ENCODE measurements at places on chromosomes 13 and 19.
A peak's percentile ranks its signal among the peaks of the same experiment; 100 is the strongest.

- DNase-seq, result no peak
Observed at GRCh38 chr13:45861322-45861721, 9.8 kb upstream of the SIAH3 start.

- no peak for DNase-seq
Observed at GRCh38 chr13:35475960-35476943, at the start of gene MAB21L1. MAB21L1 (minus strand) TSS chr13:35476689; CDS start chr13:35476138, 551 bp downstream.

DNA sequence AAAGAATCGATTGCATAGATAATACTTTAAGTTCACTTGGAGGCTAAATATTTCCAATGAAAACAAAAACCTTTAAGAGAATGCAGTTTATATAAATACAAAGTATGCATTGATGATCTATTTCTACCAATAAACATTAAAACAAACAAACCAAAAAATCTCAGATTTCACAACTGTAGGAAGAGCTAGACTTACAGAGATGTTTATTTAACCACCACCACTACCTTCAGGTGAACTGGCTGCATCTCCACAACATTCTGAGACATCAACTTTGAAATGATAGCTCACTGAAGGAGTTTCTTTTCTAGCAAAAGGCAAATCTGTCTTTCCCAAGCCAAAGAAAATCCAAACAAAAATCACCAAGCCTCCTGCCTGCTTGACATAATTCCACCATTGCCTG is 44.2 kb downstream of the FOXO1 start:
- no peak for DNase-seq

DNA sequence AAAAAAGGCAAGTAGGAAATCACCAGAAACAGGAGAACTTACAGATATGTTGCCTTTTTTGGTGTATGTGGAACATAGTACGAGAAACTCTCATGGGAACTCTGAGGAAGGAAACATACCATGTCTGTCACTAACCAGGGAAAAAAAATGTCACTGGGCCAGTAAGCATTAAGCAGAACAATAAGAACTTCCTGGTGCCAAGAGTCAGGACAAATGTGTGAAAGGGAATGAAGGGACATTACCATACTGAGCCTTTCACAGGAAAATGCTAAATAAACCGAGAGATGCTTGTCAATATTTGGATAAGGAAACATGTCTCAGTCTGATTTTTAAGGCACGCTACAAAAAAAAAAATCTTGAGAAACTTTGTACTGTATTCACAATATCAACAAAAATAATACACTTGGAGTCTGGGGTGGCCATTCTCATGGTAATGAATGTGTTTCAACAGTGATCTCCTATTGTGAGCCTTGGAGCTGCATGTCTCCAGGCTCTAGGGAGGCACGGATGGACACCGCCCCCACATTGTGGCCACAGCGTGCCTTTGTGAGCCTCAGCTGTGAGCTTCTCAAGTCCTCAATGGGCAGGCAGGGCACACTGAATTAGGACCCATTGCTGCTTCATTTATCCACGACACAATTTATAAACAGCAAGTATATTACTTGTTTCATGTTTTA is 113.0 kb upstream of the ARGLU1 start:
- DNase-seq, result no peak

- DNase-seq, result no peak
Observed at GRCh38 chr19:45676851-45677263, 8.8 kb downstream of the GIPR start.

DNA sequence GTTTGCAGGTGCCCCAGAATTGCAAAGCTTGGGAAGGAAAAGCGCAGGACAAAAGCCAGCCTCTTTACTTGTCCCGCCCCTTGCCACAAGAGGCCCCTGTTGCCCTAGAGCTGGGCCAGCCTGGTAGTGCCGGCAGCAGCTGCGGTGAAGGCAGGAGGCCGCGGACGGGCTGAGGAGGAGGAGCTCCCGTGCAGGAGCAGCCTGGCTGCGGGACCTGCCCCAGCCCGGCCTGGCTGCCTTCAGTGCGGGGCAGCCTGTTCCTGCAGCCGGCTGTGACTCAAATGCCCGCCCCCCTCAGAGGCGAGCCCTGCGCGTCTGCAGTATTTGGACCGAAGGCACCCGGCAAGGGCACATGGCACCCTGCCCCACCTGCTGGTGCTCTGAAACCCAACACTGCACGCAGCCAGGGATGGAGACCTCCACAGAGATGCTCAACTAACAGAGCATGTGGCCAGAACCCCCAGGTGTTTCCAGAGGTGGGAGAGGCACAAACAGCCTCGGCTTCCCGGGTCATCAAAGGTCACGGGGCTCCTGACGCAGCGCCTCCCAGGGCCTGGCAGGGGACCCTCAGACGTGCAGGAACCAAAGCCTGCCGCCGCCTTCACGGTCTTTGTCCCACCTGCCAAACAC is 29.7 kb downstream of the NAXD start:
- peak; percentile 19 for DNase-seq

DNA sequence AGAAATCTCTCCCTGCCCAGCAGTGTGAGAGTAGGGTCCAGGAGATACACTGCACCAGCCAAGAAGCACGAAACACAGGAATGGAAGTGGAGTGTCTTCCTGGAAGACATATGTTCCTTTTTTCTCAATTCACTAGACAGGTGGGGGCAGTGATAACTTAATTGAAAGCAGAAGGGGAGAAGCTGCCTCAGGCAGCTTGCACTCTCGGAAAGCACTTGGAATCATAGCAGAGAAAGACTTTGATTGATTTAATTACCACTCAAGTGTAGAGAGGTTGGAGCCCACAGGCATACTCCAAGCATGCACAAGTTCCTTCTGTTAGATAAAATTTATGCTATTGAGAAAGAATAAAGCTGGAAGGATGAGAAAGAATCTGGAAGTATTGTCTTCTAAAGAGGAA is 249.4 kb downstream of the SLITRK6 start:
- DNase-seq, result no peak

DNA sequence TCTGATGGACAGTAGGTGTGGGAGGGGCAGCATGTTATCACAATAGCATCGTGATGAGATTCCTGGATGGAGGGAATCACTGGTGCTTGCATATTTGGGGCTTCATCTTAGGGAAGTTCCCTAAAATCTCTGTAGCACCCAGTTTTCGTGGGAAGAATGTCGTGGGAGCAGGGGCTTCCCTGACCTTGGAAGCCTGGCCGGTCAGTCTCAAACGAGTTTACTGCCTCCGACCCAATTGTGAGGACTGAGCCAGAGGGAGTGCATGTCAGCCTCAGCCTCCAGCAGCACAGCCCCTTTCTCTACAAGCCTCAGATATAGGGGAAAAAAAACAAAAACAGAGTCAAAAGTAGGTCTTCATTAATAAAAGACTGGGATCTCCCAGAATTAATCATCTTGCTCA is 32.2 kb downstream of the COL4A2 start:
- DNase-seq, result no peak

DNA sequence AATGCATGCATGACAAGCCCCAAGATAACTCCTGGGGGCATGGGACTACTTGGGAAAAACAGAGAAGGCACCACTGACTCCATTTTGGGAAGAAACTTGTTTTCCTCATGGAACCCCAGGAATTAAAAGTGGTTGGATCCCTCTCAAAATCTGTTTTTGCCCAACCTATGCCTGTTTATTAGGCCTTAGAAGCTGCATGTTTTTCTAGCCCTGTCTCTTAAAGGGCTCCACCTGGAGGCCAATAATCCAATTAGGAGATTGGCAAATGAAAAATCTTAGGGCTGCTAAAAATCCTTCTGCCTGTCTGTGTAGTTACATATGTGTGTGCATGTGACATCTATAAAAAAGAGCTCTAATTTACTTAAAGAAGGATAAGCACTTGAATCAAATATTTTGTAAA is 26.9 kb downstream of the MED4 start:
- DNase-seq, result no peak

- no peak for DNase-seq
Observed at GRCh38 chr19:42317535-42317934, 4.4 kb downstream of the TMEM145 start.

DNA sequence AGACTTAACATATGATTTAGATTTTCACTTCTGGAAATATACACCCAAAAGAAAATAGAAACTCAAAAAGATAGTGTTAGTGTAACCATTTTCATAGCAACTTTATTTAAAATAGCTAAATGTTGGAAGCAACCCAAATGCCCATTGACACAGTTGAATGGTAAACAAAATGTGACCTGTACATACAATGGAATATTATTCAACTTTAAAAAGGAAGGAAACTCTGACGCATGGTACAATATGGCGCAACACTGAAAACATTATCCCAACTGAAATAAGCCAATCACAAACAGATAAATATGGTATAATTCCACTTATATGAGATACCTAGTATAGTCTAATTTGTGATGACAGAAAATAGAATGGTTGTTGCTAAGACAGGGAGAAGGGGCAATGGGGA is 1456.1 kb upstream of the MIR17HG start:
- no peak for DNase-seq

DNA sequence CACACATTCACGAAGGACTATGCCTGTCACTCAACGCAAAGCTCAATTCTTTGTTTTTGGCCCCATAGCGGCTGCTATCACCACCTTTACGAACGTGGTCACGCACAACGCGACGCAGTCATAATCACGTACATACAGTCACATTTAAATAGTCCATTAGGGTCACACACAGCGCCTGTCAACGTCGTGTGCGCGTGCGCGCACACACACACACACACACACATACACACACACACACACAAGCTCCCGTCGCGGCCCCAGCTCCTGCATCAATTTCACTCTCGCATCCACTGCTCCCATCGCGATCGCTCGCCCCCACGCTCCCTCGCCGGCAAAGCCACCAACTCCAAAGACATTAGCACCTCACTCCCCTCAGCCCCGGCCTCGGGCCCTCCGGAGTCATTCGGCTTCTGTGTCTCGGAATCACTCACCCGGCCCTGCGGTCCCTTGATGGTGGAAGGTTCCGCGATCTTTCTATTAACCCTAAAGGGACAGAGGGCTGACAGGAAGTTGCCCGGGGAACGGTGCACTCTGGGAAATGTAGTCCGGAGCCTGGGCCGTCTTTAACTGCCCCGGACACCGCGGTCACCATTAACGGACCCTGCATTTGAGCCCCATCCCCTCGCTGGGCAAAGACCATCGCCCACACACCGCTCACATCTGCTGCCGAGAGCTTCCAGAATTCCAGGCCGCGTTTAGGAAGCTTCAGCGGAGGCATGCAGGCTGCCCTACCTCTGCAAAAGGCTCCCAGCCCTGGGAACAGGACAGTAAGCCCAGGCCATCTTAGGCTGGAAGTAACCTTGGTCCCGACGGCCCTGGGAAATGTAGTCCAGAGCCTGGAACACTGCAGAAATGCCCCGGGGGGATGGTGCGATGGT is at the start of gene ZNF790:
Gene ZNF790, minus strand, starts transcription at position 482 of the 878 bp plus-strand sequence. CDS start 12,768 bp downstream, outside the sequence.
- DNase-seq, result peak; percentile 92

DNA sequence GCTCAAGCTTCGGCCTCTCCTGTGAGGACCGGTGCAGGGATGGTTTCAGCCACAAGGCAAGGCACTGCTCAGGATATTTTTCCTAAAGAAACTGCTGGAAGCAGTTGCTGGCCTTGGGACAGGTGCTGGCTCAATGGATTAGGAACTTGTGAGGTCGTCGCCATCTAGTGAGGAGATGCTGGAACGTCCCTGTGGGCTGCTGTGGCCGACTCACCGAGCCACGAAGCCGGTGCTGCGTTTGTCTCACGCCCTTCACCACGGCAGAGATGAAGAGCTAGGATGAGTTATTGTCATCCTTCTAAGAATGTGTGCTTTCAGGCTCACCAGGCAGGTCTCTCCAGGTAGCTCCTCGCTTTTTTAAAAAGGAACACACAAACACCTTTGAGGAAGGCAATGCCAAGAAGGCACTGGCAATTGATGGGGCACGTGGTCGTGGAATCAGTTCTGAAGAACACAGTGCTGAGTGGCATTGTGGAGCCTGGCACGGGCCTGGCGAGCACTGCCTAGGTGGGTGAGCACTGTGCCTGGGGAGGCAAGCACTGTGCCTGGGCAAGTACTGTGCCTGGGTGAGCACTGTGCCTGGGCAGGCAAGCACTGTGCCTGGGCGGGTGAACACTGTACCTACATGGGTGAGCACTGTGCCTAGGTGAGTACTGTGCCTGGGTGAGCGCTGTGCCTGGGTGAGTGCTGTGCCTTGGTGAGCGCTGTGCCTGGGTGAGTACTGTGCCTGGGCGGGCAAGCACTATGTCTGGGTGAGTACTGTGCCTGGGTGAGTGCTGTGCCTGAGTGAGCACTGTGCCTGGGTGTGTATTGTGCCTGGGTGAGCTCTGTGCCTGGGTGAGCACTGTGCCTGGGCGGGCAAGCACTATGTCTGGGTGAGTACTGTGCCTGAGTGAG is 140.4 kb downstream of the TEX29 start:
- DNase-seq, result peak; percentile 44

GRCh38 chr13:110713981-110714796 is 689 bp downstream of the ING1 start:
- DNase-seq, result peak; percentile 82

DNA sequence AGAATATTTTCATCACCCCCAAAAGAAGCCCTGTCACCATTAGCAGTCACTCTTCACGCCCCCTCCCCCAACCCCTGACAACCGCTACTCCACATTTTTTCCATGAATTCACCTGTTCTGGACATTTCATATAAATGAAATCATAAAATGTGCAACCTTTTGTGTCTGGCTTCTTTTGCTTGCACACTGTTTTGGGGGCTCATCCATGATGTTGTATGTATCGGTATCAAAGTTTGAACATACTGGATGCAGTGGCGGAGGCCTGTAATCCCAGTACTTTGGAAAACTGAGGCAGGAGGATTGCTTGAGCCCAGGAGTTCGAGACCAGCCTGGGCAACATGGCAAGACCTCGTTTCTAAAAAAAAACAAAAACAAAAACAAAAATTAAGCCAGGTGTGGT is 7.2 kb downstream of the GADD45B start:
- DNase-seq, result no peak

DNA sequence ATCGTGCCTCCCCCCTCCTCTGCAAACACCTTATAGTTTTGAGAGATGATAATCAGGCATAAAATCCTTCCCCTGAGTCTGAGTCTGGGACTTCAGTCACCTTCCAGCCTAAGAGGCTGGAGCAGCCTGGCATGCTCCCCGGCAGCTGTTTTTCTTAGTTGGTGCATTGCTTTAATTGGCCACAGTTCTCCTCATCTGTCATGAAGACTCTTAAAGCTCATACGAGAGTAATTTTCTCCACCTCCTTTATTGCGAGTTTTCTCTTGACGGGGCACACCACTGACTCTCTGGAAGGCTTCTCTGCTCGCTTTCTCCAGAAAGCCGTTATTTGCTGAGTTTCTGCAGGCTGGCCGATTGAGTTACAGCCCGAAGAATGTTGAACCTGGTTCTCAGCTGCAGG is 310.5 kb downstream of the ATP8A2 start:
- DNase-seq, result no peak

DNA sequence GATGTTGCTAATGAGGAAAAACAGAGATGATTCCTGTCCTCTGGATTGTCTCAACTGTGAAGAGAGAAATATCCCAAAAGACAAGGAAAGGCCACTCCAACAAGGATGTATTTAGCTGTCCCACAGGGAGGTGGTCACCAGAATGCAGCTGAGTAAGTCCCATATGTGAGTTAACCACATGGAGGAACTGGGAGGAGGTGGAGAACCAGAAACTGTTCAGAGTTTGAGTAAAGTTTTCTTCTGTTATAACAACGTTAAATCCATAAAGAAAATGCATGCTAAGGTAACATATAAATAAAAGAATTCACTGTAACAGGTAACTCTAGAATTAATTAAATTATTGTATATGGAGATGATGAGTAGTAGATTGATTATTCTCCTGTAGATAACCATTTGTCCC is 5.3 kb downstream of the ZNF763 start:
- DNase-seq, result no peak

Data from spinal cord (tissue), 10 donors.